Right renal pelvis (tissue), 4 donors: ENCODE measurements at places on chromosomes 2 and 18. TPM values are rescaled to one million over a fixed set of nuclear protein-coding genes. Genes with fewer than 3 reads are reported as not detected.

- no peak for DNase-seq
Observed at GRCh38 chr2:38659115-38659514, 6.8 kb upstream of the GALM start.

DNA sequence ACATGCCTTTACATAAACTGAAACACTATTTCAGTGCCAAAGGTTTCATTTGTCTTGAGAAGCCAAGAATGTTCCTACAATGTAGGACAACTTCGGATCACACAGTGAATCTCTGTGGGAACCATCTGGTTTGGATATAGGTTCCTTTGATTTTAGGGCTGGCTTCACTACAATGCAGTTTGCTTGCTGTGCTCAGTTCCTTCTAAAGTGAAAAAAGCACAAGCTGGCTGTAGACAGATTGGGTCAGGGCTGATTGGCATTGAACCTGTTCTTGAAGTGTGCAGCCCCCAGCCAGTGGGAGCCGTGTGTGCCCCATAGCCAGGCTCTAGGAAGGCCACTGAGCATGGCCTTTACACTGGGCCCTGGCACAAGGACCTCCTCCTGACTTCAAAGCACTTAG is 167.9 kb upstream of the HNRNPA3 start:
- DNase-seq = no peak

The ANKRD53 gene
- polyA plus RNA-seq = 0.54 TPM

- DNase-seq = no peak
Observed at GRCh38 chr18:44741085-44741484, 60.4 kb downstream of the SETBP1 start.

The NLRC4 gene
- 0.80 TPM for polyA plus RNA-seq
